ENCODE measurements at places on chromosomes 1 and 21.

DNA sequence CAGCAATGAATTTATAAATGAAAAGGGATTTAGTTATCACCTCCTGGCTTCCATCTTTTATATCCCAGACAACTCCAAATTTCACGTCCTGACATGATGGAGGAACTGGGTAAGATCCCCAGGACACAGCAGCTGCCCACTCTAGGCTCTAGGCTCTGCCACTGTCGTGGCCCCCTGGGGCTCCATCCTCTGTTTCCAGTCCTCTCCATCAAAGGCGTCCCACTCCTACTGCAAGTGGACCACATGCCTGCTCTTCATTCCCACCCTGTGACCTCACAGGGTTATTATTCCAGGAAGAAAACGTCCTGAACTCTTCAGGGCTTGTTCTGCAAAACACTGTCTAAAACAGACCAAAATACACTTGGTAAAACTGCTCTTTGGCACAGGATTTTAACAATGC is 11.9 kb downstream of the URB1 start:
- no peak for DNase-seq

DNA sequence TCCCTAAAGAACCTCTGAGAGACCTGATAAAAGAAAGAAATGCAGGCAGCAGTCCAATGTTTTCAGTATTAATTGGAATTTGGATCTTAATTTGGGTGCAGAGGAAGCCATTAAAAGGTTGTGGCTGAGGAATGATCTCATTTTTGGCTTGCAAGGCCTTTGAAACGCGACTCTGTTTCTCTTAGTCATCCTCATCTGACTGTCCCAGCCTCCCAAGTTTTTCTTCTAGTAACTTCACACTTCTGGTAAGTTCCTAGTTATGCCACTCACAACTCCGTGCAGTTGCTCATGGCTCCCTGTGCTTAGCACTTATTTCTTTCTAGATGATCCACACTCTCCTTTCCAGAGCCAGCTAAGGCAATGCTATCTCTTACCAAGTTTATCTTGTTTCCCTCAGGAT is 147.4 kb upstream of the USP24 start:
- no peak for DNase-seq

DNA sequence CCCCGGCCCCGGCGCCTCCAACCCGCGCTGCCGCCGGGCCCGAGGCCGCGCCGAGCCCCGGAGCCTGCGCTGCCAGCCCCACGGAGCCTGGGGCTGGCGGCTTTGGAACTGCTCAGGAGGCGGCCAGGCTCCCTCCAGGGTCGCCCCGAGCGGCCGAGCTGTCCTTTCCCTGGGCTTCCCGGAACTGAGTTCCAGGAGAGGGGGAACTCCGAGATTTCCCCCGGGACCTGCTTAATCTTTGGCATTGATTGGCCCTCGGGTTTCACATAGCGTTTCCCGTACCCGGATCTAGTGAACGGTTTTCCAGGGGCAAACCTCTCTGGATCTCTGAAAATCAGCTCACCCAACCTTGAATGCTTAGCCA is 504 bp downstream of the H6PD start:
- no peak for DNase-seq

- DNase-seq: no peak
Measured at GRCh38 chr1:203536980-203537455, 43.1 kb downstream of the OPTC start.

DNA sequence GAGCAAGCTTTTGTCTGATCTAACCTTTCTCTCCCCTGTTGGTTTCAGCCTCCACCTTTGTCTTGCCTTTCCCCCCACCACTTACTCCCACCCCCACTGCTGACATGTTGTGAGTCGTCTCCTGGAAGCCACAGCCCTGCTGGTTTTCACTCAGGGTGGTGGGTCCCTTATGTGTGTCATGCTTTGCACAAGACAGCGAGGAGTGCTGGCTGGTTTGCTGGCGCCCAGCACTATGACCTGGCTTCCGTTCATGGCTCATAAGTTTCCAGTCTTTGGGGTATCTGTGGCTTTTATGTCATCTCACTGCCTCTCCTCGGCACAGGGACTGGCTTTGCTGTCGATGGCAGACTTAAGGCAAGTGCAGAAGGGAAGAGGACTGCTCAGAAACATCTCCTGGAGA is 177.7 kb downstream of the KIF26B start:
- DNase-seq: no peak

DNA sequence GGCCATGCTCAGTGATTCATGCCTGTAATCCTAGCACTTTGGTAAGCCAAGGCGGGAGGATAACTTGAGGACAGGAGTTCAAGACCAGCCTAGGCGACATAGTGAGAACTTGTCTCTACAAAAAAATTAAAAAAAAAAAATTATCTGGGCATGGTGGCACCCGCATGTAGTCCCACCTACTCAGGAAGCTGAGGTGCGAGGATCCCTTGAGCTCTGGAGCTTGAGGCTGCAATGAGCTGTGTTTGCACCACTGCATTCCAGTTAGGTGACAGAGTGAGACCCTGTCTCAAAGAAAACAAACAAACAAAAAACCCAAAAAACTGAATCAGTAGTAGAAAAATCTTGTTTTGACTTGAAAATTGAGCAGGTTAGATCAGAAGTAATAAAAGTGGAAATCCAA is 67.1 kb upstream of the IPO9 start:
- no peak for DNase-seq

DNA sequence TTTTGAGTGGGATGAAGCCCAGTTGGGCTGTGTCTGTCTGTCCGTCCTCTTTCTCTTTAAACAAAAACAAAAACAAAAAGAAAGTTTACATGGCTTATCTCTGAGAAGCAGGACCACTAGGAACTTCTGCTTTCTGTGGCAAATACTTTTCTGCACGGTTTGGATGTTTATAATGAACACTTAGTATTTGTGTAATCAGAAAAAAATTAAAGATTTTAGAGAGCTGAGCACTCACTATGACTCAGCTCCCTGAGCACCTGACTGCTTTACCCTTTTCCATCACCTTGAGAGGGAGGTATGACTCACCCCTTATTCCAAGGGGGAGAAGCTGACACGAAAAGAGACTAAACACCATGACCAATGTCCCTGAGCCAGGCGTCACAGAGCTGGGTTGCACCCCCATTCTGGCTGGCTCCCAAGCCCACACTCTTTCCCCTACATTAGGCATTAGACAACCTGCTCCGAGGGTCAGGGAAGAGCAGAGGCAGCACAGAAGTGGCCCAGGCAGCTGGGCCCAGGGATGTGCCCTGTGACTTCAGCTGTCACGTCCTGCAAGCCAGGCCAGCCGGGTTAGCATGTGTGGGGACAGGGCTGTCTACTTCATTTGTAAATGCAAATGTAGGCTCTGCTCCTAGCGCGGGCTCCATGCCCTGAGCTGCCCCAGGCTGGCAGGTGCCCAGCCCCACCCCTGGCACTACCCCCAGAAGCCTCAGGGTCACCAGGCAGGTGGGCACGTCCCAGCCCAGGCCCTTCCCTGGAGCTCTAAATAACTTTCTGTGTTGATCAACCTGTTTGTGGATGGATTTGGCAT is 30.4 kb downstream of the RAP1GAP start:
- no peak for DNase-seq

DNA sequence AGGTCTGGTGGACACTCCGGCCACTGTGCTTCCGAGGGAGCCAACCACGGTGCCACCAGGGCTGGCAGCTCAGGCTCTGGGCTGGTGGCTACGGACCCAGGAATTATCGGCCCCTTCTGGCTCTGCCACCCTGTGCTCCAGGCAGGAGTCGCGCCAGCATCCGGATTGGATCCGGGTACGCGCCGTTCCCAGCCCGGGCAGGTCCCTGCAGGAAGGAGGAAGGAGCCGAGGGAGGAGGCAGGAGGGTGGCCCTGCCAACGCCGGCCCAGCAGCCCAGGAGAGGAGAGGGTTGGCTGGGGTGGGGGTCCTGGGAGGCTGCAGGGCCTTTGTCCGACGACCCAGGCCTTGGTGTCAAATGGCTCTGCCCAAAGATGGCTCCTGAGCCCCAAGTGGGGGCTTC is 160.5 kb downstream of the CASZ1 start:
- DNase-seq: no peak

GRCh38 chr21:41158026-41158425 is 9.9 kb upstream of the BACE2 start:
- no peak for DNase-seq

GRCh38 chr21:31090376-31090775 is 52.1 kb upstream of the KRTAP19-8 start:
- no peak for DNase-seq

DNA sequence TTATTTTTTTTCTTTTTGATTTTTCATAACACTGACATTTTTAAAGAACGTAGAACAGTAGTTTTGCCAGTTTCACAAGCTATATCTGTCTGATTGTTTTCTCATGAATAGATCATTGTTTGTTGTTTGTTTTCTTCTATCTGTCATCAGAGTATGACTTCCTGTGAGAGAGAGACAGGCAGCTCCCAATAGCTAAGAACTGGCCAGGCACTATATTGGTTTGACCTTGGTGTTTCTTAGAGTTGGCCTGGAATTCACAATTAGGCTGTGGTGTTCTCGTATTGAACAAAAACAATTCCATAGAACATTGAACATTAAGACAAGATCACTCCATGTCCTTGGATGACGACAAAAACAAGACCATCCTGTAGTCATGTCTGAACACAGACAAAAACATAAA is 43.4 kb downstream of the RPS6KC1 start:
- no peak for DNase-seq

Data from CD4-positive, alpha-beta T cell treated with Interleukin-6 for 4 hours (primary cell).